ENCODE measurements at places on chromosomes 1 and 21.

DNA sequence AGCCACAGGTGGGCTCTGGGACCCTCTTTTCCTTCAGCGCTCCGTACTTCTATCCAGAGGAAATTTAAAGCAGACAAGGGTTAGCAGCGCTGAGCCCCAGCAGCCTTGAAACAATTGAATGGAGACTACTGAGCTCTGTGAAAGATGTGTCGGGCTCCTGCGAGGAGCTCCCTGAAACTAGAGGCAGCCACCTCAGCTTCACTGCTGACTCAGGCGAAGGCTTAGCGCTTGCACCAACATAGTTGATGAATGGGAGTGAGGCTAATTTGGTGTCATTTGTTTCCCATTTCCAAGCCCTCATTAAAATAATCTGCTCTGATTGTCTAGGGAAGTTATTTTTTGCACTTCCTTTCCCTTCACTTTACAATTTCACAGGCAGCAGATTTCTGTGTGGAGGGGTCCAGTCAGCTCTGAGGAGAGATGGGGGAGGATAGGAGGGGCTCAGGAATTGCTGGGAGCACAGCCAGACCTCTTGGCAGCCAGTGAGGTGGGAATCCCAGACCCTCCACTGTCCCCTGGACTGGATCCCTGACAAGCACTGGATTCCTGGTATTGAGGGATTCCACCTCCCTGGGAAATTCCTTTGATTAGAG, 398.9 kb upstream of the PLXNA2 start:
- no peak for DNase-seq

- no peak for DNase-seq
Measured at GRCh38 chr21:33359446-33359845, 34.7 kb downstream of the IFNAR1 start.

- no peak for DNase-seq
Measured at GRCh38 chr1:64839261-64839660, 94.4 kb downstream of the RAVER2 start.

- no peak for DNase-seq
Measured at GRCh38 chr1:184755226-184756065, 788 bp upstream of the EDEM3 start.

DNA sequence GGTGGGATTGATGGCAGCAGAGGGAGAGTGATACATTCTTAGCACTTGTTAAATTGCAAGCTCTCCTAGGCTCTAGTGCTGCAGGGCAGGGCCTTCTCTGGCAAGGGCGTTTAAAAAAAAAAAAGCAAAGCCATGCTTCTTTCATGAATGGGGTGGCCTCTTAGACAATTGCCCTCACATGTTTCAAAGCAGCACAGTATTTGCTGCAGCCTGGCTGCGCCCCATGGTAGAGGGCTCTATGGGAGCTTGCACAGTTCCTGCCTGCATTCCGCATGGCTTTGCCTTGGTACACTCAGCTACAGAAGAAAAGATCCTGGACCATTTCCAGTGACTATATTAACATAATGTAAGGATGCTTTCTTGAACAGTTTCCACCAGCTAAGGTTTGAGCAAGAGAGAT, 267.2 kb downstream of the ZNF648 start:
- no peak for DNase-seq

DNA sequence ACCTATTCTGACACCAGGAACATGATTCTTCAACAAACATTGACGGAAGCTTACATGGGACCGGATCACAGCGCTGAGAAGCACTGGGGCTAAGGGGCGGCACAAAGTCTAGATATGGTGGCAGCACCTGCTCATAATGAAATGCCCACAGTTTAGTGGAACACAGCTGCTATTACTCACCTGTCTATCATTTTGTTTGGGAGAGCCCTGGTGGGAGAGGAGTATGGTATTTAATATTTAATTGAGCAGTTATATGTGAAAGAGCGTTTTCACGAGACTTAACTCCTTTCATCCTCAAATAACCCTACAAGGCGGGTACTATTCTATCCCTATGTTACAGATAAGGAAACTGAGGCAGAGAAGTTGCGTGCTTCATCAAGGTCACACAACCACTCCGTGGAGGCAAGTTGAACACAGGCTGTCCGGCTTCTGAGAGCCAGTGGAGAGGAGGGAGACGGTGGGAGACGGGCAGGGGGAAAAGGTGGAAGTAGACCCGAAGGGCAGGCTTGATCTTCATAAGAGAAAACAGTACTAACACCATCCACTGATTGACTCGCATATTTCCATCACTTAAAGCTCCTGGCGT, 790 bp upstream of the TSNAX start:
- DNase-seq, result no peak

- DNase-seq, result no peak
Measured at GRCh38 chr1:207243442-207244408, 77.8 kb upstream of the CD55 start.

DNA sequence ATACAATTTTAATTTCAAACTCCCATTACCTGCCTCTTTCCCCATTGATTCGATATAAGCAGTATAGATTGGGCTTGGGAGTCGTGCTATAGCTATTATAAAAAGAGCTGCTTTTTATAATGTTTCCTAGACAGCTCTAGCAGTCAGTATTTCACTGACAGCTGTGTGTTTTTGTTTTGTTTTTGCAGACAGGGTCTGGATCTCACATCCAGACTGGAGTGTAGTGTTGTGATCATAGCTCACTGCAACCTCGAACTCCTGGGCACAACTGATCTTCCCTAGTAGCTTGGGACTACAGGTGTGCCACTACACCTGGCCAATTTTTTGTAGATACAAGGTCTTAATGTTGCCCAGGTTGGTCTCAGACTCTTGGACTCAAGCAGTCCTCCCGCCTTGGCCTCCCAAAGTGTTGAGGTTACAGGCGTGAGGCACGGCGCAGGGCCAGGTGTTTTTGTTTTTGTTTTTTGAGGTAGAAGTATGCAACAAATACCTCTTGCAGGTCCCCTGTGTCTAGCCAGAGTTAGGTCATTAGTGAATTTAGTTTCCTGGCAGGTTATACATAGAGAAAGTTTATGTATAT, 1.7 kb downstream of the NASP start:
- no peak for DNase-seq

DNA sequence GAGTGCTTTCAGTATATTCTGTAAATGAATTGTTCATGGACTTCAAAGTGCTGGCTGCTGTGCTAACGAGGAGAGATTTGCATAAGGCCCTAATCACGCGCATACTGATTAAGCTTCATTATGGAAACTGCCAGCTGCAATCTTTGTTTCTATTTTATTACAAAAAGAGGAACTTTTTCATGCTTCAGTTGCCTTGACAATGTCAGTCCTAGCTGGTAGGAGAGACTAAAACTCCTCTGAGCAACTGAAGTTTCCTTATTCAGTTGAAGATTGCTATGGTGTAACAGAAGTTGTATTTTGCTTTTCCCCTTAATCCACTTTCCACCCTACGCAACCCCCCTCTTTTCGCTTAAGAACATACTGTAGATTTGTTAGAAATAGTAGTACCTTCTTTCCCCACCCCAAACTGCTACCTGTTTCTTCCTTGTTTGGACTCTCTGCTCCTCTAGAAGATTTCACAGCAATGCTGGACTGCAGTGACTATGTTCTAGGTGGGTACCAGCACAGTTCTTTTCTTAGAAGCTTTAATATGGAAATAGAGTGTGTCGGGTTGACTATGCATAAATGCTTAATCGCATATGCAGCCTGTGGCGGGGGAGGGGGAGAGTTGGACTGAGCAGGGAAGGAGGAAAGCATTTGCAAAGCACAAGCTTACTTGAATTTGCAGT, 108.3 kb downstream of the POU2F1 start:
- DNase-seq, result no peak

- no peak for DNase-seq
Measured at GRCh38 chr1:54413295-54413694, 7.1 kb upstream of the SSBP3 start.

DNA sequence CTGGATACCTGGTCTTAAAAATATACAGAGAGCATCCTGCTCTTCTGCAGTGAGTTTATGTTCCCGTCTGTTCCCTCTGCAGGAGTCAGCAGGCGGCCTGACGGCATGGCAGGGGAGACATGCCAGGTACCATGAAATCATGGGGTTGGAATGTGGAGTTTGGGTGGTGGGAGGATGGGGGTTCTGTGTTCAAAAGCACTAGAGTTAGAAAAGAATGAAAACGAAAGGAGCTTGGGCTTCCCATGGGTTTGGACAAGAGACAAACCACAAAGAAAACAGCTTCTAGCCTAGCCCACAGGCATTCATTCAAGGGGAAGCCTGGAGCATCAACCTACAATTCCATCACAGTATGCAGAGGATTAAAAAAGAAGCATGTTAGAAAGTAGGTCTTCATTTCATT, 59.9 kb downstream of the WARS2 start:
- no peak for DNase-seq

GRCh38 chr1:179872558-179872957, 5.0 kb downstream of the TOR1AIP2 start:
- no peak for DNase-seq

DNA sequence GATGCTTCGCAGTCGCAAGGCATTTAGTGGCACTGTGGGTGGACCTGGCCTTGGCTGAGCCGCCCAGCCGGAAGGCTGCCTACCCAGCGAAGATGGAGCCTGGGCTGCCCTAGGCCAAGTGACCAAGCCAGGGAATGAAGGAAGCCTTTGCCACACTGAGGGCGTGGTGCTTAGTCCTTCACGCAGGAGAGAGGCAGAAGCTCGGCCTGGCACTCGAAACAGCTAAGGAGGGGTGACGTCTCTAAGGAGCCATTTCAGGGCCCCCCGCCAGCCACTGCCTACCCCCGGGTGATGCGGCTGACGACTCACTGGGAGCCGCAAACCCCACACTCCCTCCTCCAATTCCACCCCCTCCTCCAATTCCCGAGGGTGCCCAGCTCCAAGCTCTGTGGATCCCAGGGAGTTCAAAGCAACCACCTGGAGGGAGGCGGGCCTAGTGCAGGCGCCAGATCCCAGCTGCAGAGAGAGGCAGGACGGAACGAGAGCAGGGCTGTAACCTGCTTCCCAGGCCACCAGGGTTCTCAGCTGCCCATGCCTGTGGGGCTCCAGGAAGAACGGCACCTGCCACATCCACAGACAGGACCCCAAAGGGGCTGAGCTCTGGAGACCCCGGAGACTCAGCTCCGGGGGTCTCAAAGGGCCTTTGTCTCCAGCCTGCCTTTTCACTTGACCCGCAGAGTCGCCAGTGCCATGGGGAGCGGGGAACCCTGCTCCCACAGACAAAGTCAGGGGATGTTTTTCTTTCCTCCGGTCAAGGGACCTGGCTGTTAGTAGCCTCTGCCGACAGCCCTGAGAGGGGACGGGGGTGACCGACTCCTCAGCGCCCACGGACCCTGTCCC, 75.8 kb downstream of the ARHGEF16 start:
- DNase-seq, result no peak

DNA sequence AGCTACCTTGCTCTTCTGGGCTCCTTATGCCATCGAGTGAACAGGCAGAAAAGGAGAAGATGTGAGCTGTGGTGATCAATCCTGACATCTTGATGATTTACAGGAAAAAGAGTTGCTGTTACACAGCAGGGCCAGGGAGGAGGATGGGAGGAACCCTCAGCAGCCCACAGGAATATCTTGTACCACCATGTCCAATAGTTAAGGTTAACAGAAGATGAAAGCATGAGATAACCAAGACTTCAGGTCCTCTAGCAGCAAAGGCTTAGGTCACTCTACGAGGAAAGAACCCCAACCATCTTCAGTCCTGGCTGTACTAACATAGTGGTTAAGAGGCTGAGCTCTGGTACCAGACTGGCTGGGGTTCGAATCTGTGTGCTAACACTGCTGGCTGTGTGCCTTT, 12.1 kb upstream of the SELENBP1 start:
- no peak for DNase-seq

GRCh38 chr1:200818248-200818647, 54.5 kb upstream of the GPR25 start:
- DNase-seq, result no peak

DNA sequence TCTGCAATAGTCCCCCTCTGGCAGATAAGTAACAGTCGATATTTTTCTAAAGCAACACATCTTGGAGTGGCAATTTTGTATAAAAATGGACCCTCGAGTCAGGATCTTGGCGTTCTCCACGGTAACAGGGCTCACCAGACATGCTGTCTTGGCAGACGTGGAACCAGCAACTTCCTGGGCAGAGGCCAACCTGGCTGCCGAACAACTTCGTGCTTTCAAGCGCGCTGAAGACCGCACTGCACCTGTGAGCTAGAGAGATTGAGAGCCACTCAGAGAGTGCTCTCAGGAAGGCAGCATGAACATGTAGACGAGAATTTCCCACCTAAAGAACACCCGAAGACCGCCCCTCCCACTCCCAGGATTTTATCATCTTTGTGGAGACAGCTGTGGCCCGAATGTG, 7.3 kb downstream of the C1orf174 start:
- no peak for DNase-seq

- DNase-seq, result no peak
Measured at GRCh38 chr1:234958066-234958705, 170.5 kb downstream of the TOMM20 start.

DNA sequence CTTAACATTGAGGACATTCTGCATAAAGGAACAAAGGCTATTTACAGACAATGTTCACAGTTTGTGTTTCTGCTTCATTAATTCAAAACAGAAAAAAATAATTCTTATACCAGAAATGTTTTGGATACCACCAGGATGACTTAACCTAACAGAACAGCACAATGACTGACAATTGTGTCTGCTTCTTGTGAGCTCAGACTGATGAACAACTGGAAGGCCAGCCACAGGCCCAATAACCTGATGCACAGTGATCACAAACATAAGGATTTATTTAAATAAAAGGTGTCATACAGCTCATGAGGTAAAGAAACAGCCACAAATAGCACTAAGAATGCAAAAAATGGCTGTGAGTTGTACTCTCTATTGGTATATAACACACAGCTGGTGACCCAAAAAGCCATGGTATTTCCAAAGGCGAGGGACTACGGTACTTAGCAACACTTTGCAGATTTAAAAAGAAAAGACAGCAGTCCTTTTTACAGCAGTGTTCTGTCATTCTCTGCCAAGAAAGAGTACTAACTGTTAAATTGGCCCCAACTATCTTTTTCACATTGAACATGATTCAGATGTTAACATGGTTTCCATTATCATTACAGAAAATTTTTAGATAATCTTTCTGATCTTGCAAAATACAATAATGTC, 32.1 kb upstream of the DDAH1 start:
- DNase-seq, result no peak
